Cardiac fibroblast (primary cell): ENCODE measurements at places on chromosomes 12 and 14.

DNA sequence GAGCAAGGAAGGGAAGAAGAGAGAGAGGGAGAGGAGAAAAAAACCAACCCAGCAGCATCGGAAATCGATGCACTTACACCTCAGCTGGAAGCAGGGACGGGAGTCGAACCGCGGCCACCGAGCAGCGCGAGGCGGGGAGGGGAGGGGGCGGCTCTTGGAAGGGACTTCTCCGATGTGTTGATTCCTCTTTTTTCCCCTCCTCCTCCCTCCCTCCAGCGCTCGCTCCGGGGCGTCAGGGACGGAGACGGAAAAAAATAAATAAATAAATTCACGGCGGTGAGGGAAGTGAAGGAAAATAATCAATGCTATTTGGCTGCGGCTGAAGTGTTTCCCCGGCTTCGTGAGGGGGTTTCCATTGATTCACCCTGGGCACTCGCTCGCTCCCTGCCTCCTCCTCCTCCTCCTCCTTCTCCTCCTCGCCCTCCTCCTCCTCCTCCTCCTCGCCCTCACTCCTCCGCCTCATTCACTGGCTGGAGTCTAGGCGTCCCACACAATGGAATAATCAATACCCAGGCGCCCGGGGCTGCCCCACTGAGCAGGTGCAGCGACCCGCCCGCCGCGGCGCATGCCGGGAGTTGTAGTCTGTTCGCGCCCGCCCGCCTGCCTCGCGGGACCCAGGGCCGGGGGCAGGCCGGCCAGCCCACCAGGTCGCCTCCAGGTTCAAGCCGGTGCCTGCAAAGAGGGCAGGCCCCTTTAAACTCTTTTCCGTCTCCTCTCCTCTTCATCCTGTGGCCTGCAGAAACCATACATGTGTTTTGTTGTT lies at the start of gene ZFHX2:
Gene ZFHX2, minus strand, starts transcription at position 500 of the 763 bp plus-strand sequence. CDS start 16,440 bp downstream, outside the sequence.
- peak; percentile 37 for DNase-seq

GRCh38 chr14:90034835-90035525 lies 26.8 kb upstream of the KCNK13 start:
- no peak for DNase-seq

DNA sequence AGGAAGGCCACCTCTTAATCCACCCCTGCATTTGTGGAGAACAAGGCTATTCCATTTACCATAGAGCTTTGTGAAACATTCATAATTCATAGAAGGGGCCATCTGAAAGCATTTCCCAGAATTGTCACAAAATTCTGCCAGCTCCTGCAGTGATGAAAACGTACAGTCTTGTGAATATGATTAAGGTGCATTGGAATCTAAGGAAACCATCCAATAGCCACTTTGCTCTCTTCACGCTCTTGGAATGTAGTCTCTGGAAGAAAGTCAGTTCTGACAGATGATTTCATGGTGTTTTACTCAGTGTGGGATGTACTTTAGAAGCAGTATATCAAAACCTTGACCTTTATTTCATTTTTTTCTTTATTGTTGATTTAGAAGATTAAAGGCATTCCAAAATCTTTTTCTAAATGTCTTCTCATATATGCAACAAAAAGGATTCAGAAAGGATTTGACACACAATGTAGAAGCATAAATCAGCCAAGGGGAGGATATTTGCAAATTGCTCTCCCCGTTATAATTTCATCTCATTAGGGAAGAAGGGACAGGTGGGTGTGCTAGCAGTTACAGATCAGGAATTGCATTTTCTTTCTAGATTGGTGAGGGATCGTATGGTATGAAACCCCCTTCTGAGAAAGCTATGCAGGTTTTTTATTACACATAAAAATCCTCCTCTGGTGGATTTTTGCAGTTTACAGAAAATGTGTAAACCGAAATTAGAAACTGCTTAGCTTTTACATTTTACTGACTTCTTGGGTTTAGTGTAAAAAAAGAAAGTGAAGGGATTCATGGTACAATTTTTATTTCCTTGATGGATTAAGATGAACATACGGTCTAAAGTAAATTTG lies 390.2 kb downstream of the LRIG3 start:
- peak; percentile 98 for DNase-seq

GRCh38 chr12:79871621-79872020 lies 63.3 kb downstream of the PPP1R12A start:
- DNase-seq, result no peak

DNA sequence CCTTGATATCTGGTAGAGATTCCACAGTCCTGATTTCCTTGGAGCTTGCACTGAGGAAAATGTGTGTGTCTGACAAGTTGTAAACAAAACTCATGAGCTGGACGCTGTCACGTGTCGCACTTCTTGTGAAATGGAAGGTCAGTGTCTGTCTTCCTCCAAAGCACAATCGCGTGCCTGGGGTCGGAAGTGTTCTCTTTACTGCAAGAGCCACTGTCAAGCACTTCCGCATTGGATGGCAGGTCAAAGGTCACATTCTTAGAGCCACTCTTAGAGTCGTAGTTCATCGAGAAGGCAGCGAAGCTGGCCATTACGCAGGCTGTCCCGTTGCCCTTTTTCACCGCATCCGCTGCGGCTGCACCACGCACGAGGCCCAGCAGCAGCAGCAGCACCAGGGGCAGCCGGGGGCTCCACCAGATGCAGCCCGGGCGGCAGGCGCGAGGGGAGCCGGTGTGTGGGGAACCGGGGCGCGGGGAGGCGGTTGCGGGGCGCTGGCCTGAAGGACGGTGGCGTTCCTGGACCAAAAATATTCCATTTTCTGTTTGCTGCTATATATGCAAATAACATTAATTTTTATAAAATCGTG lies 45.0 kb downstream of the LRTM2 start:
- DNase-seq, result no peak

DNA sequence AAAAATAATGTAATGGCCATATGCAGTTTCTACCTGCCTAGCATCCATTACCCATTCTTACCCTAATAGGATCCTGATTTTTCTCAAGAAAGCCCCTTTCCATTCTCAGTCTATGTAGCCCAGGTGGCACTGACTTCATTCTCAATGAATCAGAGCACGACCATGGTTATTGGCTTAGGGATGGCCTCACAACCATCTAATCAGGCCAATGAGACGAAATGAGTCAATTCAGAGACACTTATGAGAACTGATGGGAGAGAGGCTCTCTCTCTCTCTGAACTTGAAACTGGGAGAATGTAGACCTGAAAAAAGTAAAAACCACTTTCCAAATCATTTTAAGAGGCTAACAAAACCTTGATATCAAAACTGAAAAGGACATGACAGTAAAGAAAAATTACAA lies 45.3 kb upstream of the OXA1L start:
- DNase-seq, result no peak

DNA sequence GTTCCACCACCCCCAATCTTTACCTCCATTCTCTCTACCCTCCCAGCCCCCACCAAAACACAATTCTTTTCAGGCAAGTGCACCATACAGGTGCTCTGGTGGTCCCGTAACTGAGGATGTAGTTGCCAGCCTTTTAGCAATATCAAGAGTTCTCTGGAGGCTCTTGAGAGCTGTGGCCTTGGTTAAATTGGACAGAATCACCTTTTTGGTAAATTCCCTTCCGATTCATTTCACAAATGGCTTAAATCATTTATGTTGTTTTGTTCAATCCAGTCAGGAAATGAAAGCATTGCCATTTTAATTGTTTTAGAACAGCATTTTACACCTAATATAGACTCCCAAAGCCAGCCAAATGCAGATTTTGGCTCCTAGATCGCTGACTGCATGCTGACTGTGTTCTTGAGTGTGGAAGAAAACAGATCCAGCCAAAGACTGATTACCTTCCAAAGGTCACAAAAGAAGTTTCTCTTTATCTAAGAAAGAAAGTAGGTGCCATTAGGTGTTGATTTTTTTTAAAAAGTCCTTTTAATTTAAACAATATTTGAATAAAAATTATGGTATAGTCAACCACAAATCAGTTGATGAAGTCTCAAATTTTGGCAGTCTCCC lies 25.6 kb downstream of the CRADD start:
- no peak for DNase-seq

GRCh38 chr12:26122681-26123481 lies 2.0 kb downstream of the BHLHE41 start:
- DNase-seq, result peak; percentile 72

DNA sequence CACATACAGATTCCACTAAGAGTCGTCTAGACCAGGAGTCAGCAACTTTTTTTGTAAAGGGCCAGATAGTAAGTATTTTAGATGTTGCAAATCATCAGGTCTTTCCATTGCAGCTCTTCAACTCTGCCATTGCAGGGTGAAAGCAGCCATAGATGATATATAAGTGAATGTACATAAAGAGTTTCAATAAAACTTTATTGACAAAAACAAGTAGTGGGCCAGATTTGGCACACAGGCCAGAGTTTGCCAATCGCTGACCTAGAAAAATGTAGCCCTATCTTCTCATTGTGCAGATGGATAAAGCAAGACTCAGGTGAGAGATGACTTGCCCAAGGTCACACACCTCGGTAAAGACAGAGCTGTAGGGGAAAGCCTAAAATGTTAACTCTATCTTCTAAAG lies 474.7 kb downstream of the MED13L start:
- DNase-seq, result no peak

GRCh38 chr14:100569734-100570286 lies 17.4 kb downstream of the BEGAIN start:
- DNase-seq, result no peak

- no peak for DNase-seq
Observed at GRCh38 chr12:7395950-7396349, 48.0 kb downstream of the CD163L1 start.

- peak; percentile 3 for DNase-seq
Observed at GRCh38 chr12:7503686-7504415, at the start of gene CD163. Gene CD163, minus strand, starts transcription at chr12:7503777. Its CDS starts 87 bp downstream, at chr12:7503690.

- peak; percentile 95 for DNase-seq
Observed at GRCh38 chr12:69415471-69416275, 54.5 kb upstream of the FRS2 start.

- DNase-seq, result no peak
Observed at GRCh38 chr12:1844661-1845409, 24.5 kb downstream of the LRTM2 start.

GRCh38 chr12:15688202-15688736 lies 100.9 kb downstream of the EPS8 start:
- peak; percentile 63 for DNase-seq

GRCh38 chr14:99632410-99633035 lies 12.4 kb upstream of the HHIPL1 start:
- no peak for DNase-seq

- peak; percentile 32 for DNase-seq
Observed at GRCh38 chr14:102209224-102209966, 69.7 kb downstream of the WDR20 start.

DNA sequence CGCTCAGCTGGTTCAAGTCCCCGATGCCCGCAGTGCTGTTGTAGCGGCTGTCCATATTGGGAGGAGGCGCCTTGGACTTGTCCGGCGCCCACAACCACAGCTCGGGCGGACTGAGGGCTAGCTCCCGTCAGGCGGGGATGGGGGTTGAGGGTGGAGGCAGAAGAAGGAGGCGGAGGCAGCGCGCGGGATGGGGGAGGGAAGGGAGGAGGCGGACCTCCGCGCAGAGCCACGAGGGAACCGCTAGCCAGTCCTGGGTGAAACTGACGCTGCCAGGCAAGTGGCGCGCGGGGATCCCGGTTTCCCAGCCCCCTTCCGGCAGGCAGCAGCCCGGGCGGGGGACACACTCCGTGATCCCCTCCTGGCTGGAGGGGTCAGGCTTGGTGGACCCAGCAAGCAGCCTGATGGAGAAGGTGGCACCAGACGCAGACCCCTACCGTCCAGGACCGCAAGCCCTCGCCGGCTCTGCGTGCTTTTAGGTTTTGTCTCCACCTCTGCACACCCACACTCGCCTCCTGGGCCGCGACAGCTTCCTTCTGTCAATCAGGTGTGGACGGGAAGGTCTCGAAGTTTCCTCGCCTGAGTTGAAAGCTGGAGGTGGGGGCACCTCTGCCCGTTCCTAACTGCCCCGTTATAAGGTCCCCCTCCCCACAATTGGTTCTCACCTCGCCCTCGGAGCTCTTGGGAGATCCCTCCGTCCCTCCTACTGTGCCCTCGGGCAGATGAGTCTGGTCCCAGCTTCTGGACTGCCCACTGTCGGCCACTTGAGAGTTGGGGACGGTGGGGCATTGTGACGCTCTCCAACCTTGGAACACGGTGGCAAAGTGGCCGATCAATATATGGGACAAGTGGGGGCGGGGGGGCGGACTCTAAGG lies at the start of gene CPNE8:
Gene CPNE8, minus strand, starts transcription at position 112 of the 872 bp plus-strand sequence. Its CDS starts 57 bp downstream, at position 55.
- DNase-seq, result peak; percentile 79

- DNase-seq, result no peak
Observed at GRCh38 chr12:112841240-112841639, 49.7 kb downstream of the RPH3A start.

GRCh38 chr12:119802472-119802871 lies 74.6 kb downstream of the CIT start:
- DNase-seq, result peak; percentile 77

DNA sequence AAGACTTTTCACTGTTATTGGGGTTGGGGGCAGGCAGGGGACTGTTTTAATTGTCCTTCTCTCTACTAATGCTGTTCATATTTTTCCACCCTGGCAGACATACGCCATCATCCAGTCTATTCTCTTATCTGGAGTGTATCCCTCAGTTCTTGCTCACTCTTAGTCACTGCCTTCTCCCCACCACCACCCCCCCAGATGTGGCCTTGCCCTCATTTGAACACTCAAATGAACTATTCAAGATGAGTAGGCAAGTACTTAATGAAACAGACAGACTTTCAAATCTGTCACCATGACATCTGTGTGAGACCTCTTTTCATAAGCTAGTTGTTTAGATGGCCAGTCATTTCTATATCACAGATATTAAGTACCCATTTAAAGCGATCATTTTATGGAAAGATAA lies 10.1 kb downstream of the NUDT4 start:
- no peak for DNase-seq

DNA sequence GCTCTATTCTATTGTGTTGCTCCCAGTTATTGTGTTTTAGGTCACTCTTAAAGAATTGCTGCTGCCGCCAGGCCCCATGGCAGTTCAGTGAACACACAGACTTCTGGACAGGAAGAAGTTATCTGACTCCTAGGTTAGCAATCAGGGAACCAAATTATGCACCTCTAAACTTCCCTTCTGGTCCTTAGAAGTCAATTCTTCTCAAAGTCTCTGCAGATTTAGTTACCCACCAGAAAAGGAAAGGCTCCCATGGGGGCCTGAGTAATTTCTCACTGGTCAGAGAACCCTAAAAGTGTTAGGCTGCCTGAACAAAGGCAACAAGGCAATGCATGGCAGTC lies 10.0 kb downstream of the EMP1 start:
- no peak for DNase-seq

DNA sequence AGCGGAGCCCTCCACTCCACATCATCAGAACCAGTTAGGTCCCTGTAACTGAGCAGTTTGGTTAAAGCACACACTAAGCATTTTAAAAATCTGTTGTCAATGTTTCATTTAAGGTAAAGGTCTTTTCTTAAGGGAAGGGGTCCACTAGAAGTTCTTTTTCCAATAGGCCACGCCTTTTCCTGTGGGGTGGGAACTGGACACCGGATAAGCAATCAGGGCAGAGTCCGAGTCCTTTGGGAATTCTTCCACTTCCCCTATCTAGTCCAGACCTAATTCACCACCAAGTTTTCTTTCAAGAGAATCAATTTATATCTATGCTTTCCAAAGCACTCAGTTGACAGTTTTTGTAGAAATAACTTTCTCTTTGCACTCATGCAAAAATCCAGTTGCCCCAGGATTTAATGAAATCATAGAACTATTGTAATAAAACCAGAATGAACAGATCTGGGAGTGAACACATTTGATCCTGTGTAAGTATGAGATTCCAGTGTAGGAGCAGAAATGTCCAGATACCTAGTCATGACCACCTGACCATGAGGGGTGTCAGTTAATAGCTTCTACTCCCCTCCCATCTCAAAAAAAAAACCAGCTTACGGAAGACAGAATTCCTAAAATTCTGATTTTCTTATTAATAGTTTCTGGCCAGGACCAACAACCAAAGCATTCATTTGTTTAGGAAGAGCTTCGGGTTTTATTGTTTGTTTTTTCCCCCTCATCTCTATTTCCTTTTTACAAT lies 11.7 kb downstream of the VPS37B start:
- DNase-seq, result peak; percentile 30
